ENCODE measurements at places on chromosomes 5 and 9. TPM values are rescaled to one million over a fixed set of nuclear protein-coding genes. Genes with fewer than 3 reads are reported as not detected.

OR13C4 gene
- total RNA-seq: not detected

LCN9 gene
- total RNA-seq: not detected

GALT gene
- total RNA-seq: 24.3 TPM

CAMK2A gene
- total RNA-seq: 0.71 TPM

WDR31 gene
- total RNA-seq: 1.8 TPM

C5orf46 gene
- not detected for total RNA-seq

SEMA5A gene
- total RNA-seq: 5.3 TPM

DMRTA1 gene
- total RNA-seq: 0.28 TPM

HK3 gene
- not detected for total RNA-seq

CTXN3 gene
- not detected for total RNA-seq

TAF1L gene
- total RNA-seq: not detected

GRM6 gene
- total RNA-seq: not detected

ROR2 gene
- total RNA-seq: 29.4 TPM

ENTPD2 gene
- total RNA-seq: not detected

HBEGF gene
- 1.2 TPM for total RNA-seq

PCDHA1 gene
- under 0.01 TPM for total RNA-seq

CCL21 gene
- not detected for total RNA-seq

CNTFR gene
- total RNA-seq: under 0.01 TPM

PIP5KL1 gene
- total RNA-seq: 3.0 TPM

GABRB2 gene
- total RNA-seq: under 0.01 TPM

ARAP3 gene
- 2.6 TPM for total RNA-seq

F2RL2 gene
- total RNA-seq: 5.4 TPM

CDKN2B-AS1 gene
- total RNA-seq: 4.8 TPM

GRXCR2 gene
- not detected for total RNA-seq

NTNG2 gene
- total RNA-seq: 4.6 TPM

ABCA1 gene
- total RNA-seq: 232 TPM

IL5 gene
- total RNA-seq: not detected

DEPDC1B gene
- total RNA-seq: 1.1 TPM

AJM1 gene
- total RNA-seq: 1.4 TPM

TXNDC8 gene
- total RNA-seq: not detected

GMCL2 gene
- not detected for total RNA-seq

C9orf153 gene
- total RNA-seq: 0.18 TPM

RNF208 gene
- under 0.01 TPM for total RNA-seq

Data from smooth muscle cell of bladder (primary cell).